ENCODE measurements at places on chromosomes 1 and 21.

DNA sequence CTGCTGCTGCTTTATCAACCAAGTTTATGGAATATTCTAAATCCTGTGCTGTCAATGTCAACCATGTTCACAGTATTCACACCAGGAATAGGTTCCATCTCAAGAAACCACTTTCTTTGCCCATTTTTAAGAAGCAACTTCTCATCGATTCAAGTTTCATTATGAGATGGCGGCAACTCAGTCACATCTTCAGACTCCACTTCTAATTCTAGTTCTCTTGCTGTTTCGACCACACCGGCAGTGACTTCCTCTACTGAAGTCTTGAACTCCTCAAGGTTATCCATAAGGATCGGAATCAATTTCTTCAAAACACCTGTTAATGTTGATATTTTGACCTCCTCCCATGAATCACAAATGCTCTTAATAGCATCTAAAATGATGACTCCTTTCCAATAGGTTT, 39.7 kb upstream of the IFNLR1 start:
- peak; percentile 70 for ATAC-seq

DNA sequence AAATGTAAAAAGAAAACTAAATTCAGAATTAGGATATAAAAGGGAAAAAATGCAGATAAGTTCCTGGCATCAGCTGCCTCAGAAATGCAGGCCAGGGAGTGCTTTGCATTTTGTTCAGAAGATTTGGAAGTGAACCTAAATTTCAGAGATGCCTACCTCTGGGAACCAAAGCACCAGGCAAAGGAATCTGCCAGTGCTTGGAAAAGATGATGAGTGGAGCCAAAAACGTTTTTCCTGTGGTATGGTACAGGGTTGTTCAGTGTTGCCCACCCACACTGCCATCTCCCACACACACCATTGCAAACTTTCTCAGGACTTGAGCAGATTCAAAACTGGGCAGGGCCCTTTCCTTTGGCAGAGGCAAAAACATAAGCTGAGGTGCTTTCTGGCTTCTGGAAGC, 349.5 kb downstream of the TGFB2 start:
- ATAC-seq, result no peak

- ATAC-seq, result no peak
Measured at GRCh38 chr1:164443836-164444235, 115.1 kb upstream of the PBX1 start.

DNA sequence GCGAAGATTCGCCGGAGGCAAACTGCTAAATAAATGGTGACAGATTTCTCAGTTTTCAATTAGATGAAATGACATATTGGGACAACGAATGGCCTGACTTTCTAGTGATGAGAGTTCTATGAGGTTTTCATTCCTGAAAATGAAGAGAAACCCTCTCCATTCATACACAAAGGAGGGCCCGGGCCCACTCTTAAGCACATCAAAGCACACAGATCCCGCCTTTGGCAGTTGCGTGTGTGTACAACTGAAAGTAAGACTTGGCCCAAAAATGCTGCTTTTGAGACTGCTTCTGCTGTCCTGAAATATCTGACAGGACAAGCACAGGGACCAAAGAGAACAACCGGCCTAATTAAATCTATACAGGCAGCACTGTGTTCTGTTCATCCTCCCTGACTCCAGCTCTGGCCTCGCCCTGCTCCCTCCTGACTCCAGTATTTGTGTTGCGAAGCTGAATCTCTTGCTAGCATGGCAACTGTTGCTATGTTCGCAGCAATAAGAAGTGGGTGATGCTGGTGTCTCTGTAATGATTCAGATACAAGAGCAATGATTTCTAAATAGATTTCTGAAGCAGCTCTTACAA, 7.4 kb downstream of the LRRC53 start:
- no peak for ATAC-seq

- ATAC-seq, result no peak
Measured at GRCh38 chr1:245589906-245590305, 435.1 kb downstream of the KIF26B start.

DNA sequence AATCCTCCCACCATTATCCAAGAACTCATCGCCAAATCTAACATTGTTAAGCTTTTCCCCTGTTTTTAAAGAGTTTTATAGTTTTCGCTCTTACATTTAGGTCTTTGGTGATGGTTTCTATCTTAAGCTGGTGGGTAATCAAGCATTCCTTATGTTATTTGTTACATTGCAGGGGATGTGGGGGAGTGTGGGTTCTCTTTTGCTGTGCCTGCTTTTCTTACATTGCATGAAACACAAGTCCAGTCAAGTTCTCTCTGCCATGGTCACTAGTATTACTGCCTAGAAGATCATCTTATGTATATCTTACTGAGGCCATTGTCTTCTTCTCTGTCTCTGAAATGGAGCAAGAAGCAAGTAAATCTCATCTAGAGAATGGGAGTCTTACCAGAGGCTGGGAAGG, 27.3 kb upstream of the S100A7 start:
- ATAC-seq, result no peak

Measured in activated T-helper 17 cell treated with anti-CD3 and anti-CD28 coated beads, Interleukin-2, amount 50 U/mL, for 72 hours (primary cell).